Activated T-cell treated with anti-CD3 and anti-CD28 coated beads for 1 hour (primary cell): ENCODE measurements at places on chromosomes 4 and X.

GRCh38 chrX:11137543-11138139 is 26.5 kb downstream of the HCCS start:
- DNase-seq, result no peak

DNA sequence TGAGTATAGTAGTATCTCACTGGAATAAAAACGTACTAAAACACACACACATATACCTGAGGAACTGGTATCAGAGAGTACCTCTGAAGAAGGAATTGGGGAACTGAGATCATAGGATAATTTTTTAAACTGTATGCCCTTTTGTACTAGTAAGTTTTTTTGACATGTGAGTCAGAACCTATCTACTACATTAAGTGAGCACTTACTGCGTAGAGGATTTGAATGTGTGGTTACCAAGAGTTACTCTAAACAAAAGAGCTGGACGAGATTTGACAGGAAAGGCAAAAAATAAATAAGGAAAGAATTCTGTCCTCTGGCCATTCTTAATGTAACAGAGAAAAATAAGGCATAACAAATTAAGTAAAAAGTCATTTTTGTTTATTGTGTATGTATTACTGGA is 546.5 kb upstream of the FAT1 start:
- DNase-seq, result no peak

DNA sequence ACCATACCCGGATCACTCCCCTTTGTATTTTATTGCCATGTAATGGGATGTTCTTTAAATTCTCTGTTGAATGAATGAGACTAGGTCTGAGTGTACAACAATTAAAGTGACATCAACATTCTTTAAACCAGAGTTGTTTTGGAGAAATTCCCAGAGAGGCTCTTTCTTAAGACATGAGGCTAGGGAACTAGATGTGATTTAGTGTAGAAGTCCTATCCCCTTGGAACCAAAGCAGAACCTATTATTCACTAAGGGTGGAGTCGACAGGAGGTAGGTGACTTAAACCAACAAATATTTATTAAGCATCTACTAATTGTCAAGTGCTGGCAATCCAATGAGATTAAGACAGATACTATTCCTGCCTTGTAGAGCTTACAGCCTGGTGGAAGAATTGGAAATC is 1.7 kb downstream of the EIF1AX start:
- DNase-seq, result no peak

- DNase-seq, result no peak
Observed at GRCh38 chr4:152225680-152226079, 310.2 kb downstream of the FBXW7 start.

- DNase-seq, result no peak
Observed at GRCh38 chr4:78560296-78560963, 8.9 kb downstream of the ANXA3 start.

DNA sequence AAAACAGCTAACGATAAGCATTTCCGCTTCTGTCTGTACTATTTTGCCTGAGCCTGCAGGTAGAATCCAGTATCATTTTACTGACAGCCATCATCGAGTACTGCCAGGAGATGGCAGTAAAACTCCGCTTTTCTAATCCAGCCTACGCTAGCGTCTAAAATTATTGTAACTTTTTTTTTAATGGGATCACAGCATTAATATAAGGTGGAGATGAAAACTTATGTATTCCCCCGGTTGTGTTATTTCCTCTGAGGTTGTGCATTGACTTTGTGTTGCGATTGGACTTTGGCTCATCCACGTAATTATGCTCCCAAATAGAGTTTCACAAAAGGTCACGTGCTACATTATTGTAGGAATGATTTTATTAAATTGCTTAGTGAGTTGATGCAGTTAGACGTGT is 248.1 kb downstream of the C4orf33 start:
- no peak for DNase-seq

DNA sequence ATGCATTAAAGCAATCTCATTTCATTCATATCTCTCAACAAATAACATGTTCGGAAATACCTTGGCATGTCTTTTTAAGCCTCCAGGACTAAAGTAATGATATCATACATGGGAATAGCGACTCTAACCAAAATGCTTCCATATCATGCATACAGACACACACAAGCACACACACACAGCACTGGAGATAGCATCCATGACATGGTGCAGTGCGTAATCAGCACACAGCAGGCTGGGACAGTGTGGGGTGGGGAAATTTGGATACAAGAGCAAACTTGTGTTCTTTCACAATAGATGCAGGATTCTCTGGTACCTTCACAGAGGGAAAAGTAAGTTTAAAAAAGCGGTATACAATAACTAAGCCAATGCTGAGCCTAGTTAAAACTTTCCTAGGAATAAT is 132.3 kb upstream of the HPGD start:
- DNase-seq, result no peak

- no peak for DNase-seq
Observed at GRCh38 chrX:10203617-10204016, 46.8 kb downstream of the CLCN4 start.

DNA sequence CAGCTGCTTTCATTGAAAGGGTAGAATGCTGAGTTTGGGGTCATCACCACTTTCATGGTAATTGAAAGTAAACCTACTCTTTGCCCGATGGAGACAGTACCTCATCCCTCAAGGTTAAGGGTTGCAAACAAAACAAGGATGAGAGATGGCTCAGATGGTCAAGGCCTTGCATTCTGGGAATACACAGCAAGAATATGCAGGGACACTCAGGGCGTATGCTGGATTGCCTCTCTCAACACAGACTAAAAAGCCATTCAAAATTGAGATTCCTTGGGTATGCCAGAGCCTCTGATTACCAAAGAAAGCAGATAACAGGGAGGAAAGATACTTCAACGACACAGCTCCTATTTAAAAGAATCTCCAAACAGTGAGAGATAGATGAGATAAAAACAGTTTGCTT is 310.4 kb downstream of the ARAP2 start:
- DNase-seq, result no peak

GRCh38 chrX:105635794-105636193 is 186.5 kb upstream of the NRK start:
- no peak for DNase-seq

DNA sequence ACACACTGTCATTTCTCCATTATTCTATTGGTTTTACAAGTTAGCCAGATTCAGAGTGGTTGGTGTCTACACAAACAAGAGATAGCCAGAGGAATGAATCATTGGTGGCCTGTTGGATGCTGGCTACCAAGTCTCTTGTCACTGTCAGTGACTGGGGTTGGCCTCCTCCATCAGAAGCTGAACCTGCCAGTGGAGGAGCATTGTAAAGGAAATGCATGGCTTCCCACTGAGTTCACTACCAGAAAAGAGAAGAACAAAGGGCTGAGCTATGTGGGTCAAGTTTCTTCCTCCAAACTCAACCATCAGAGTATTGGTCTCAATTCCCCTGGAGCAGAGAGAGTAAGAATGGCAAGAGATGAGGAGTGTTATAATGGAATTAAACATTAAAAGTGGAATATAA is 26.5 kb upstream of the ANKRD50 start:
- no peak for DNase-seq

GRCh38 chrX:138723301-138723700 is 11.8 kb upstream of the FGF13 start:
- DNase-seq, result no peak

DNA sequence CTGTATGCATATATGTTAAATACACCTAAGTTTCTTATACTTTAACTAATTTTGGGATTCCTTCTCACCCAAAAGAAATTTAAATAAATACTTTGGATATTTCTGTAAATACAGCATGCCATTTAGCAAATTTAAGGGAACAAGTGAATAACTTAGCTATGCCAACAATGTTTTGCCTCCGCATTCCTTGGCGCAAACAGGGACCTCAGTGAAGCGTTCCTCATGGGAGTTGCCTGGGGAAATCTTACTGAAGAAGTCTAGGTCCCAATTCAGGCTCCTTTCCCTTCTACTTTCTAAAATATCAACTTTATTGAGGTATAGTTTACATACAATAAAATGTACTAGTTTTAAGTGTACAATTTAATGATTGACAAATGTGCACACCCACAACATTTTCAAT is 25.0 kb downstream of the COL4A5 start:
- no peak for DNase-seq

GRCh38 chrX:69299285-69299684 is 134.0 kb upstream of the PJA1 start:
- DNase-seq, result no peak

DNA sequence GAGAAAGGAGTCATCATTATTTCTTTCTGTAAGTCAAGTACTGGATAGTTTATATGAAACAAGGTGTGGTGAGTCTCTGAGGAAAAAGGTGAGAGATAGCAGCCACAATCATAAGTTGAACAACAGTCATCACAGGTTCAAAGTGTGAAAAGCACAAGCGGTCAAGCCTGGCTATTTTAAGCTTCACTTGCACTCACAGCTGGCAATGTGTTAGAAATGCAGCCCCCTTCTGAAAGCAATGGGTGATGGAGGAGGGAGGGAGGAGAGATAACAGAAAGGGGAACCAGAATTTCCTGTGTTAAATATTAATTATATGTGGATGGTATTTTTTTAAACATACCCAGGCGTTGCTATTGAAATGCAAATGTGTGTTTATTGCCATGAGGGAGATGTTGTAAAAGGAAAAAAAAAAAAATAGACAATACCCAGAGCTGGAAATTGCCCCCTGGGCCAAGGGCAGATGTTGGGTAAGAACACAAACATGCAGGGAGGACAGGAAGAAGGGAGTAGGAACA is 26.9 kb upstream of the BMP3 start:
- DNase-seq, result no peak

DNA sequence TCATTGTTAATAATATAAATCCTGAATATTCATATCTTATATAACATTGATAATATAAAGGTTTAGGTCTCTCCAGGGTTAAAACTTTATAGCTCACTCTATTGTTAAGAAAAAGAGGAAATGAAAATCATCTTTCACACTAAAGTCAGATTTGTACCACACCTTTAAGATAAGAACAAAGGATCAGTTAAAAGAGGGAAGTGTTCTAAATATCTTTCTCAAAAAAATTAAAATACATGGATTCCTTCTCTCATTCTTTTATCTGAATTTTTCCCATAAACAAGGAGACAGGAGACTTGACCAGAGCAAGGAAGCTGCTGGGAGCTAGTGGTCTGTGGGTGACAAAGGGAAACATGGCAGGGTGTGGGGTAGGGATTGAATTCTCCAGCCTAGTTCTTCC is 323.0 kb upstream of the CPXCR1 start:
- DNase-seq, result no peak

- DNase-seq, result no peak
Observed at GRCh38 chr4:78720994-78721677, 55.0 kb upstream of the BMP2K start.

DNA sequence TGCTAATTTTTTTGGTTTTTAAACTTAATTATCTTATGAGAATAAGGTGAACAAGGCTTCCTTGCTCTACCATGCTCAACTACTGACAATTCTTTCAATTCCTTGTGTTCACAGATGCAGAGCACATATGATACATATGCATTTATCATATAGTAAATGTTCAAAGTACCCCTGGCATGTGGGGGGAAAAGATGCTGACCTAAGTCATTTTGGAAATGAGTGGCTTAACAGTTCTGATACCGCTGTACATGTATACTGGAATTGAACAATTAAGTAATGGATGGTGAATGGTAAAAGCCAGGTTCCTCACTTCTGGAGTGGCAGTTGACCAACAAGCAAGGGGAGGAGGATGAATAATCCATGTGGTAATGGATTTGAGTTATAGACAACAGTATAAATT is 149.6 kb downstream of the NAF1 start:
- no peak for DNase-seq

DNA sequence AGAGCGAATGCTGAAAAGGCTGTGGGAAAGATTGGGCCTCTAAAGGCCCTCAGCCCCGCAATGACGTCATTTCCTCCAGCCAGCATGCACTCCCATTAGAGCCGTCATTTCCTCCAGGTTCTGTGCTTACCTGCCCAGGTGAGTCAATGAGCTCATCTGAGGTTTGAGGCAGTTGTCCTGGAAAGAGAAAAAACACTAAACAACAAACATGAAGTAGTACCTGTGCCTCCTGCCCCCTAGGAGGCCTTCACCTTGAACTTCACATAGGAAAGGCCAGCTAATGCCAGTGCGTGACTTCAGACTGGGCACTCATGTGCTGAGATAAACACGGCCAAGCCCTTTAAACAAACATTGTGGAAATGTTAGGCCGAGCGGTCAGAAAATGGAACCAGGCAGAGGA is 55.9 kb downstream of the FHDC1 start:
- no peak for DNase-seq

GRCh38 chrX:21946925-21947641 is 6.6 kb downstream of the SMS start:
- no peak for DNase-seq

GRCh38 chr4:2006956-2007653 is 1.7 kb downstream of the NELFA start:
- DNase-seq, result no peak

- no peak for DNase-seq
Observed at GRCh38 chr4:112942077-112942476, 107.4 kb upstream of the ANK2 start.

DNA sequence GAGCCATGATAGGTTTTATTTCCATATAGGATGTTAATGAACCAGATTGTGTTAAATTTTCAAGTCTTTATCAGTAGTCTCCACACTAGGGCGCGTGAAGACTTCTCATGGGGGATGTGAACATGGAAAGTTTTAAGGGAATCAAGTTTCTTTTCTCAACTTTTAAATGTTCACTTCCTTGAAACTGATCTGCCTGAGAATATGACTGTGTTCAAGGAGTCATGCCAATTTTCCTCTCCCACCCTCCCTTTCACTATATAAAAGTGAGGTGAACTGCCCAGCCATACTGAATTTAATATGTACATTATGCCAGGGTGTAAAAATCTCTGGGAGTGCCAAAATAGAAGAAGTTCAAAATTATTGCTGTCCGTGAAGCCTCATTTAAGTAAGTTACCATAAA is 30.4 kb upstream of the HPGDS start:
- no peak for DNase-seq

- DNase-seq, result no peak
Observed at GRCh38 chrX:47212381-47213293, 5.8 kb upstream of the CDK16 start.

- DNase-seq, result no peak
Observed at GRCh38 chrX:23783589-23784469, 856 bp downstream of the SAT1 start.

- DNase-seq, result no peak
Observed at GRCh38 chrX:39725114-39725513, 372.6 kb downstream of the BCOR start.

- DNase-seq, result no peak
Observed at GRCh38 chr4:186240848-186241491, 13.7 kb downstream of the KLKB1 start.

- no peak for DNase-seq
Observed at GRCh38 chrX:31845003-31845402, 773.2 kb upstream of the FTHL17 start.

DNA sequence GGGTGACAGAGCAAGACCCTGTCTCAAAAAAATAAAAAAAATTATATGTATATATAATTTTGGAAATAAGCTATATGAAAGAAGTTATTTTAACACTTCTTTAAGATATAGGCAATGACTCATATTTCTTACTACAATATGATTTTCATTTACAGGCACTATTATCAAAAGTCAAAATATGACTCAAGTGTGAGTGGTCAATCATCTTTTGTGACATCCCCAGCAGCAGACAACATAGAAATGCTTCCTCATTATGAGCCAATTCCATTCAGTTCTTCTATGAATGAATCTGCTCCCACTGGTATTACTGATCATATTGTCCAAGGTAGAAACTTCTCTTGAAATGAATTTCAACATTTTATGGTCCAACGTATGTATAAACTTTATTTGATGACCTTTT is 20.8 kb downstream of the OCIAD1 start:
- no peak for DNase-seq

- DNase-seq, result no peak
Observed at GRCh38 chr4:17595471-17596005, 18.5 kb downstream of the LAP3 start.

- no peak for DNase-seq
Observed at GRCh38 chr4:141614878-141615586, 21.4 kb upstream of the IL15 start.

- DNase-seq, result no peak
Observed at GRCh38 chr4:21327976-21328700, 620.4 kb downstream of the KCNIP4 start.
